ENCODE measurements at places on chromosomes 16 and 17.

- DNase-seq = peak; percentile 79
Measured at GRCh38 chr17:5587438-5588032, 3.2 kb upstream of the NLRP1 start.

- no peak for DNase-seq
Measured at GRCh38 chr16:87245511-87245910, 71.7 kb downstream of the C16orf95 start.

GRCh38 chr16:30022887-30023286 lies at the start of gene C16orf92:
Gene C16orf92, plus strand, starts transcription at chr16:30023198. Its CDS starts 143 bp downstream, at chr16:30023341.
- no peak for DNase-seq

DNA sequence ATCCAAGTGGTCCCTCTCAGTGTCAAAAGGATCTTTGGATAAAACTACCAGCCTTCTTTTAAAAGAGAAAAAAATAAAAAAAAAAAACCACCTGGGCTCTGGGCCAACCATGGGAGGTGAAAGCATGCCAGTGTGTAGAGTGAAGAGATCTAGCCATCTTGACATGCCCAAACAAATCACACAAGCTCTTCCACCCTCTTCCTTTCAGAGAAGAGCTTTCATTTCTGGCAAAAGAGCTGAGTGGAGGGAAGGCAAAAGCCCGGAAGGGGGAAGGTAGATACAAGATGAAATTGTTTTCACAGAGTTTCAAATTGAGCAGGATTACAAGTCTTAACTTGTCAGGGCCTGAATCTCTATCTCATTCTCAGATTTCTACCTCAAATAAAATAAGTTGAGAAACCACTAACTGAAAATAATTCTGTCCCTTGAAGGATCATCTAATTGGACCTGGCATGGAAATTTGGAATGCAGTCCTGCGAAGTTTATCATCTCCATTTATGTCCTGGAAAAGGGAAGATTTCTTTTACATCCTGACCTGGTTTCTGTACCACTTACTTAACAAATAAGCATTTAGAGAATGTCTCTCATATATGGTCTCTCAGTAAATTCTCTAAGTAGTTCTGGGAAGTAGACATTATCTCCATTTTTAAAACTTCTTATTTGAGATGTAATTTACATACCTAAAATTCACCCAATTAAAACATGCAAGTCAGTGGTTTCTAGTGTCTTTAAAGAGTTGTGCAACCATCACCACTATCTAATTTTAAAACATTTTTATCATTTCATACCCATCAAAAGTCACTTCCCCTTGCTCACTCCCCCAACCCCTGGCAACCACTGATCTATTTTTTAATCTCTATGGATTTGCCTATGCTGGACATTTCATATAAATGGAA lies 93.7 kb downstream of the TANGO6 start:
- no peak for DNase-seq
